ENCODE measurements at places on chromosomes 1 and 21.
A peak's percentile ranks its signal among the peaks of the same experiment; 100 is the strongest.

GRCh38 chr21:38989745-38990423, 184.2 kb downstream of the ETS2 start:
- no peak for DNase-seq

GRCh38 chr21:15625363-15625762, 104.4 kb upstream of the USP25 start:
- no peak for DNase-seq

- DNase-seq = no peak
Measured at GRCh38 chr21:32653326-32653901, 41.2 kb upstream of the CFAP298 start.

- DNase-seq = no peak
Measured at GRCh38 chr1:212621043-212621948, 12.7 kb downstream of the ATF3 start.

GRCh38 chr1:52727114-52727586, 897 bp downstream of the ZYG11B start:
- peak; percentile 18 for DNase-seq

DNA sequence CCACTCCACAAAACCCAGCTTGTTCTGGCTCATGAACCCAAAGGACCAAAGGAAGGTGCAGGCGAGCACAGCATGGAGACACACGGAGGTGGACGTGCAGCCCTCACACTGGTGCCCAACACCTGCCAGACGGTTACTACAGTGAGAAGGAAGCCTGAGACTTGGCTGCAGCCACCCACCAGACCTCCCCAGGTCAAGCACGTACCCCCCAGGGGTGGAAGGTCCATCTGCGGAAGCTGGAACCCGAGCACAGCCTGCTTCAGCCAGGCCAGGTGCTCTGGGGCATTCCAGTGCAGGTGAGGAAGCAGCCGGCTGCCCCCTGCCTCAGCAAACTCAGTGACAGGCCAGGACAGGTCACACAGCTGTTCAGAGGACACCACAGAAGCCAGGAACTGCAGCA, 16.0 kb upstream of the LSS start:
- no peak for DNase-seq

DNA sequence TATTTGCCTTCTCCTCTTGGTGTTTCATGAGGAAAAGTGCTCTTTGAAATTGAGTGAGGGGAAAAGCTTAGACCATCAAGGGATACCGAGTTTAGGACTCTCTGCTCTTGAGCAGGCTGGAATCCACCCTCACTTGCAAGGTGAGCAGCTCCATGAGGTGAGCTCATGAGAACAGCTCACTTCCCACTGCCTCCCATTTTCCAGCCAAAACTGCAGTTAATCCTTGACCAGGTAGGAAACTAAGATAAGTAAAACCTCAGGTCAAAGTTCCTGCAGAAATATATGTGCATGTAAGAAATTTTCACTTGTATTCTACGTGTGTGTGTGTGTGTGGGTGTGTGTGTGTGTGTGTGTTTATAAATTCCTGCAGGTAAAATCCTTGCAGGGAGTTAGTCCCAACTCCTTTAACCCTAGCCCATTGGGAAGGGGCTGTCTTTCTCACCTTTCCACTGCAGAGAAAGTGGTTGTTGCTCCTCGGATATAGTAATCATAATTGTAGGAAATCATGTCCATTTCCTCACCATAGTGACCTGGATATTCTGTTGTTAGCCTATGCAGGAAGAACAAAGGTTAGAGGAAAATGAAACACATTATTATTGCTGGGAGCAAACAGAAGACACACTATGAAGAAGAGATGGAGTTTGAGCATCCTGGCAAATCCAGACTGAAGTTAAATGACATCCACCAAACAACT, 28.3 kb downstream of the DPT start:
- no peak for DNase-seq

GRCh38 chr1:168918860-168919741, 187.4 kb upstream of the ATP1B1 start:
- peak; percentile 54 for DNase-seq

DNA sequence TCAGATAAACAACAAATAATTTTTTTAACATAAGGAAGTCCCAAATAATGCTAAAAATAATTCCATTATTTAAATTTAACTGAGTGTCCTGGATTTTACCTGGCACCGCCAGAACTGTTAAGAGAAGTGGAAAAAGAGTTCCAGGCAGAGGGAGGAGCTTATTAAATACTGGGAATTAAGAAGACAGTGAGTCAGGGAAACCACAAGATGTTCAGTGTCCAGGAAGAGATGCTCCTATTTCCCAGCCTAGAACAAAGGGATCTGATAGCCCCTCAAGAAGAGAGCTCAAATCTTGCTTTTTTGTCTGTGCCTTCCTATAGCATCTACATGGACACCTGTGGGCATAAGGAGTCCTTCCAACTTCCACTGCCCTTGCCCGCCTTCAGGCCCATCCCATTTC, 85.9 kb downstream of the PGM1 start:
- no peak for DNase-seq

- DNase-seq = peak; percentile 61
Measured at GRCh38 chr1:151156515-151156819, at the start of gene TNFAIP8L2. Gene TNFAIP8L2 (plus strand): TSS chr1:151156649. CDS start chr1:151158698, 2,049 bp downstream.

GRCh38 chr1:65538086-65538485, 117.6 kb downstream of the LEPR start:
- DNase-seq = no peak

DNA sequence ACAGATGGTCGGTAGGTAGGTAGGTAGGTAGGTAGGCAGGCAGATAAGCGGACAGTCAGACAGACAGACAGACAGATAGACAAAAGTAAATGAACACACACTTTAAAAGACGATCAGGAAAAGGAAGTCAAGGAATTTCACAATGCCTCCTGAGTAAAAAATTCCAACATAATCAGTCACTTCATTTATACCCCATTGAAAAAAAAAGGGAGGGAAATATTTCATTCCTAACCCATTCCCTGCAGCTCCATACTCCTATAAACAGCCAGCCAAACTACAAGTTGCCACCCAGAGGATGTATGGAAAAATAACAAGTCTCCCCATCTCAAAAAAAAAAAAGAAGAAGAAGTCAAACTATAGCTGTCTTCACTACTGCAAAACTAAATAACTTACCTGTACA, 43.4 kb downstream of the ZZZ3 start:
- no peak for DNase-seq

DNA sequence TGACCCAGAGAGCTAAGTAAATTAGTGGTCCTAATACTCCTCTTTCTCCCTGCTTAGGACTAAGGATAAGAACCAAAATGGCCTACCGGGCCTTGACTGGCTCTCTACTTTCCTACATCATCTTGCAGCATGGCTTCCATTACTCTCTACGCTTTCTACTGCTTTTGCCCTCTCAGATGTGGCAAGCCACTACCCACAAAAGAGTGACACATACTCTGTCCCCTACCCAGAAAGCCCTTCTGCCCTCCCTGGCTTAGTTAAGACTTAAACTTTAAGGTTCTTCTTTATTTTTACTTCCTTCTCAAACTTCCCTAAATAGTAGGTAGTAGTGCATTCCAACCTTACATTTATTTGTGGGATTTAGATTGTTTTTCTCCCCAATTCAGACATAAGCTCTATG, 228.1 kb downstream of the TPR start:
- DNase-seq = no peak

- no peak for DNase-seq
Measured at GRCh38 chr1:160717306-160717705, 5.7 kb upstream of the CD48 start.

- DNase-seq = no peak
Measured at GRCh38 chr1:154886281-154887015, 16.4 kb upstream of the KCNN3 start.

DNA sequence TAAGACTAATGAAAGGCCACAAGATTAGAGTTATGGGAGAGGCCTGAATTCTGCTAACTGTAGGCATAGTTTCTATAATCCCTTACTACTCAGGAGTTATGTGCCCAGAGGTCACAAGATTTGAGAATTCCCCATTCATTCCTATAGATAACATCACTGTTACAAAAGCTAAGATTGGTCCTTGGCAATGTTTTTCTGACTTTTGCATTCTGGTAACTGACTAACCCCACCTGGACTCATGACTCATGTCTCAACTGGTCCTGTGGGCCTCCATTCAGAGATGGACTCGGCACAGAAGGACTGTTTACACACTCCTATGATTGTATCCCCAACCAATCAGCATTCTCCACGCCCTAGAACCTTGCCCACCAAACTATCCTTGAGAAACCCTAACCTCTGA, 249.0 kb upstream of the ZP4 start:
- no peak for DNase-seq

Data from Ammon's horn (tissue), 1 donor.